DMS 273 treated with DMSO at 0.1 percent for 48 hours (cell line): ENCODE measurements at places on chromosomes 2 and 18.

DNA sequence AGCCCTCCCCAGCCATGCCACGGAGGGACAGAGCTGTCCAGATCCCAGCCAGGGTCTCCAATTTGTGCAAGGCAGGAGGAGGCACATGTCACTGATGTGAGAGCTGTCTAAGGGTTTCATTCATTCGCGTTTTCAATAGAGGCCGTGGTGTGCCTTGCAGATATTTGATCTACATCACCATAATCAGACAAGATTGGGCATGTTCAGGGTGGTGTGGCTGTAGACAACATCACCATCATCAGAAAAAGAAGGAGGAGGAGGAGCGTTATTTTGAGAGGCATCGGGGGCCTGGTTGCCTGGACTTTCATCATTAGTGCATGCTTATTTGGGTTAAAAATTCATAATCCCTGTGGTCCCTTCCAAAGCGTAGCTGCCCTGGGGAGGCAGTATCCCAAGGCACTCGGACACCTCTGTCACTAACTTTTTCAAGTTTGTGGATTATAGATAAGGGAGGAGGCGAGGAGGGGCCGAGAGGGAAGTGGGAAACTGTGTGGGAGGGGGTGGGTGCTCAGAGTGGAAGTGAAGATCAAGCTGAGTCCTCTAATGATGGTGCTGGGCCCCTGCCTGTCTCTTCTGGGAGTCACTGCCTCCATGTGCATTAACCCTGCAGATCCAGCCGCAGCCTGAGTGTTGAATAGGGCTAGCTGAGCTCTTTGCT lies 194.1 kb downstream of the CTIF start:
- DNase-seq: no peak

- DNase-seq: no peak
These were observed 113.7 kb downstream of the B3GNT2 start for GRCh38 chr2:62309465-62310091.

DNA sequence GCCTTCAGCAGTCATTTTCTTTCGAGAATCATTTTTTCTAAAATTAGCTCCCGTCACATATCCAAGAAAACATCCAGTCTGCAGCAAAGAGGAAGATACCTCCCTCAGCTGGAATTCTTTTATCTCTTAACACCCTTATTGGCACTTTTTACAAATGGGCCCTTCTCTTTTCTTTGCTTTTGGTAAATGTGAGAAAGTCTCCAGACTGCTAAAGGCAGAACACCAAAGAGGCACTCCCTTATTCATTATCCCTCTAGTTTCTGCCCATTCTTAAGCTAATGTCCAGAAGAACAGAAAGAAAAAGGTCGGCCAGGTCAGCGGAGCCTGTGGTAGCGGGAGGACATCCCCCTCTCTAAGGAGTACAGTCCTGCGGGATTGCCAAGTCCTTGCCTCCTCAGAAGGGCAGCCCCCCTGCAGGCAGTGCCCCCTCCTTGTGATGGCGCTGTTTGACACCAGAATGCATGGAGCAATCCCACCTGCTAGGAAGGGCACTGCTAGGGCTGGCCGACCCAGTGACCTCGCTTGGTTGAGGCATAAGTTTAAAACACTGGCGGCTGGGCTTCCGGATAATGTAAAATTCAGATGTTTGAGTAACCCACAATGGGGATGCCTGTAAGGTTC lies 34.0 kb downstream of the ST6GAL2 start:
- DNase-seq: no peak

DNA sequence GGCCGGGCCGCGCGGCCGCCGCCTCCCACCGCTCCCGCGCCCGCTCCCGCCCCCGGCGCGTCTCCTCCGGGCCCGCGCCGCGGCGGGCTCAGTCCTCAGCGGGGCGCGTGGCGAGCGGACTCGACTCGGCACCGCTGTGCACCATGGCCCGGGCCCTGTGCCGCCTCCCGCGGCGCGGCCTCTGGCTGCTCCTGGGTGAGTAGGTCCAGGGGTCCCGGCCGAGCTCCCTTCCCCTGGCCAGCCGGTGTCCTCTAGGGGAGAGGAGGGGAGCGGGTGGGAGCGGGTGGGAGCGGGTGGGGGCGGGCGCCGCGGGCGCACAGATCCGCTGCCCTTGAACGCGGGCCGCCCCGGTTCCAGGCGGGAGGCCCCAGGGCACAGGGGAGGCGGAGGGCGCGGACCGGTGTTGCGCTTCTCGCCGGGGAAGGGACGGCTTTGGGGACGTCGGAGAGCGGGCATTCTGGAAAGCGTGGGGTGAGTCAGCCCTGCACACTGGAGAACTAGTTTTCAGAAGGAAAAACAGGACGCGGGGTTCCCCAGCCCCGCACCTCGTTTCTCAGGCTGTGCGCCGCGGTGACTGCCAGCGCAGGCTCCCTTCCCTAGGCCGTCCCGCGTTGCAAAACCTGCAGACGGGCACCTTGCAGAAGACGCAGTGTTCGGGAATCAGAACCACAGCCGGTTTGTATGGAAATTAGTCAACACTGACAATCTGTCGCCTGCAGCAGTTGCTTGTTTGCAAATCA lies at the start of gene RAMP1:
Gene RAMP1 (plus strand): TSS at position 91 of the 740 bp plus-strand sequence. CDS start 53 bp downstream, at position 144.
- DNase-seq: peak; percentile 71

DNA sequence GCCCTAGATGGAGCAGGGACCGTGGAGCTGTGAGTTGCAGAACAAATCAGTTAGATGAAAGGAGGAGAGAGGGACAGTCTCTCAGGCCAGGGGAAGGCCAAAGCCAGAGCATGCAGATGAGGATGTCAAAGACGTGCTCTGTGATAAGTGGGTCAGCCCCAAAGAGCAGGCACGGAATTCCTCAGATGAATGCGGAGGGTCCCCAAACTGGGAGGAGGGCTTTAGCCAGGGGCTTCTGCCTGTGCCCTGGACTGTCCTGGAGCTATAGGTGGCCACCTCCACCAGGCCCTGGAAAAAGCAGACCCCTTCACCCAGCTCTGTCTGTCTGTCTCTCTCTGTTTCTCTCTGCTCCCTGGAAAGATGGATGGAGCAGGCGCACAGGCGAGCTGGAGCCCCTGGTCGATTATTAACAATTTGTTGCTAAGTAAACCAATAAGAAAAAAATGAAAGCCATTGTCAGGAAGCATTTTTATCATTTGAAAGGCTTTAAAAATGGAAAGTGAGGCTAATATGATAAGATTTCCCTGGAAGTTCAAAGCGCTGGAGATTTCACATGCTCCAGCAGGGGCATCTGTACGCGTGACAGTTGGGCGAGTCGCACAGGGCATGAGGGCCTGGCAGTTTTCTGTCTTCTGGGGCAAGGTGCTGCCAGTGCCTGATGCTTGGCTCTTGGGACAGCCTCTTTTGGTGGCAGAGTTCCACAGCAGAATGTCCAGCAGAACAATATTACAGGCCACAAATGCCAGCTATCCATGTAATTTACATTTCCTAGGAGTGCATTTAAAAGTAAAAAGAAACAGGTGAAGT lies 241.0 kb downstream of the GLI2 start:
- DNase-seq: no peak

- no peak for DNase-seq
These were observed 47.8 kb upstream of the NT5C1B start for GRCh38 chr2:18637196-18637595.

DNA sequence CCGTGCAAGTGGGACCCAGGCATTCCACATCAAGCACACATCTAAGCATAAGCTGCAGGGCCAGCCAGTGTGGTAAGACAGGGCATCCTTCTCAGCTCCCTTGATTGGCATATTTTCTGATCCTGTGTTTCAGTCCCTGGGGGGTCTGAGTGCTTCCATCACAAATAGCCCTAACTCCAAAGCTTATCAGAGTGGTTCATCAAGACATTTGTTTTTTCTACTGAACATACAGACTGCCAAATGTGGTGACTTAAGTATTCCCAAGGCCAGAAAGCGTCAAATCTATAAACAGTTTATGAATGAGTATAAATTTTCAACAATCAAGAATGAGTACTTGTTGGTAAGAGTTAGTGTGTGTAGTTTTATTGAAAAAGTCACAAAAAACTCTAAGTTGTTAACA lies 18.8 kb downstream of the SPRED2 start:
- DNase-seq: no peak

- DNase-seq: no peak
These were observed 44.3 kb downstream of the EPHA4 start for GRCh38 chr2:221527776-221528309.

DNA sequence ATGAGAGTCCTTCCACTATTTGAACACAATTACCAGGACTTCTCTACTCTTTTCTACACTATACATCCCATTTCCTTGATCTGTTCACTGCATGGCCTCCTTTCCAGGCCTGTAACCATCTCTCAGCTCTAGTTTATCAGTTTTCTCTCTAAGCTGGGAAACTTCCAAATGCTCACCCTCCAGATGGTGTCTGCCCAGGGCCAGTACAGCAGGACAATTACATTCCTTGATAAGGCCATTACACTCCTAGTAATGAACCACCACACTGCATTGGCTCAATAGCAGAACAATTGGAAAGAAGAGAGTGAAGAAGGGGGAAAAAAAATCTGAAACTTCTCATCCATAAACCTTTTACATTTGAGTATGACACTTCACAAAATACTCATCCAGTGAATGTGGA lies 359.1 kb downstream of the ALK start:
- DNase-seq: peak; percentile 69

- DNase-seq: no peak
These were observed 23.2 kb downstream of the ACKR3 start for GRCh38 chr2:236592821-236593220.

DNA sequence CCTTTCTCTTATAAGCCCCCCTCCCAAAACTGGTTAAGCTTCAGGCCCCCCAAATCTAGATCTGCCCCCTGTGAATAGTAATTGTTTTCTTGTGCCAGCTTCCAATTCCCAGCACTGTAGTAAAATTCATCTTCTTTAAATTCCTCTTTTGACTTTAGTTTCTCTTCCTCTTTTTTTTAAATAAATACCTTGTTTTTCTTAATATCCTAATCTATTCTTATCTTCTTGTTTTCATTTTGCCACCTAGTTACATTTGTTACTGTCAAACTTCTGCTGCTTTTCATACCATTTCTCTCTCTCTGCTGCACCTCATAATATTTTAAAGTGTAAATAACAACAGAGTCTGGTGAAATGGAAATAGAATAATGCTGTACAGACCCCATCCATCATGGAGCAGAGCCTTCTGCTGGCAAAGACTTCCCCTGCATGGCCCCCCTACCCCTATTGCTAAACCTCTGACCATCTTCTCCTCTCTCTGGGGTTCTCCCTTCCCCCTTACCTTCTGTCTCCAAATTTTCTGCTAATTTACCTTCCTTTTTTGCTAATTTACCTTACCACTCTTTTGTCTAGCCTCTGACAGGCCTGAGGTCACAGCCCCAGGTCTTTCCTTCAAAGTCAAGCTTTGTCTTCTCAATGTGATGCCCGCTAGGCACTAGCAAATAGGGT lies 94.9 kb upstream of the PAPOLG start:
- no peak for DNase-seq

DNA sequence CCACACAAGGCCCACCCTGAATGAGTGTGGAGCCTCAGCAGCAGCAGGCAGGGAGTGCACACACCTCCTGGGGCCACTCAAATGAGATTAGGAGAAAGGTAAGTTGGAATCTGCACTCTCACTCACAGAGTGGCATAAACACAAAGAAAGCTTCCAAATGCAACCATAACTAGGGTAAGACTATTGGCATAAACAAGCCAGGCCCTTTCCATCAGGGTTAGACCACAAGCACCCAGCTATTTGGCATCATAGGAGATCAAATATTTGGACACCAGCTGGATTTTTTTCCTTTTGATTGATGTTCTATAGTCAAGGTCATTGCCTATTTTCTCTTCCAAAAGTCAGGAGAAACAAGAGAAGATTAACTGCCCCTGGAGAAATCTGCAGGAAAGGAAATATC lies 471.5 kb downstream of the TXNL1 start:
- no peak for DNase-seq

DNA sequence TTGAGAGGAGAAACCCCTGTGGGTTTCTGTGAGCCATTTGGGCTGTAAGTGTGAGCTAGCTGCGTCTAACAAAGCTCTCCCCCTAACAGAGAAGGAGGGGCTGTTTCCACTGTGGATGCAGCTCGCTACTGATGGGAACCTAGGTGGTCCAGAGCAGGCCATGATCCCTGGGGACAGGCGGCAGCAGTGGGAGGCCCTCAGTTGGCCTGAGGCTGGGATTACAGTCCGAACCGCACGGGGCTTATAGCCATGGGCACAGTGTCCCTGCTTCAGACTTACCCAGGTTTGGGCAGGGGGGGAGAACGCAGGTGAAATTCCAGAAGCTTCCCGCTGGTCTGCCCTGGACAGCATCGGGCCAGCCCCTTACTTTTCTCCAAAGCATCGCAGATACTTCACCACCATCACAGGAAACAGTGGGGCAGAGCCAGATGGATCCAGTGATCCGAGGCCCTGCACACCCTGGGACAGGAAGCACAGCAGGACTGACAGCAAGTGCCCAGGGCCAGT lies 139.4 kb downstream of the SEPTIN10 start:
- DNase-seq: no peak

GRCh38 chr2:157349949-157350515 lies 24.4 kb upstream of the ERMN start:
- no peak for DNase-seq

- peak; percentile 9 for DNase-seq
These were observed 10.8 kb upstream of the ERMN start for GRCh38 chr2:157336137-157337010.

DNA sequence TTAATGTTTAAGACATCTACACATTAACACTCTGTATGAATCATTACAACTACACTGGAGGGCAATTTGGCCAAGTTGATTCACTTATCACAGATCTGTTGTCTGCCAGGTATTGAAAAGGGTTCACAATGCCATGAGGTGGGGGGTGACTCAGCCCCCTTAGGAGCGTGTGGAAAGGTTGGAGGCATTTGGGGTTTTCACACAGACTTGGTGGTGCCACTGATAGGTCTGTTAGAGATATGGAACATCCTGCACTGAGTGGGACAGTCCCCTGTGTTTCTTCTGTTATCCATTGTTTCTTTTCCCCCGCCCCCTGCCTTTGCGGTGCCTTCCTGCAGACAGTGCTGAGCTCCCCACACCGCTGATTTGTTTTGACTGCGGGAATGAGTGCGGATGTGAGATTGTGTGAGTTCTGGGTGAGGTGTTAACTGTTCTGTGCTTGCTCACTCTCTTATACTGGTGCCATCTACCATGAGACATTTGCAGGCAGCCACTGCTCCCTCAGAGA lies 9.3 kb upstream of the TSN start:
- no peak for DNase-seq

GRCh38 chr18:31156821-31157763 lies 5.6 kb downstream of the DSC1 start:
- DNase-seq: no peak

GRCh38 chr18:6607343-6607742 lies 122.2 kb upstream of the ARHGAP28 start:
- DNase-seq: no peak

- DNase-seq: no peak
These were observed 87.3 kb upstream of the ATG16L1 start for GRCh38 chr2:233164128-233164635.

GRCh38 chr2:165079432-165079831 lies 124.1 kb upstream of the SLC38A11 start:
- no peak for DNase-seq

DNA sequence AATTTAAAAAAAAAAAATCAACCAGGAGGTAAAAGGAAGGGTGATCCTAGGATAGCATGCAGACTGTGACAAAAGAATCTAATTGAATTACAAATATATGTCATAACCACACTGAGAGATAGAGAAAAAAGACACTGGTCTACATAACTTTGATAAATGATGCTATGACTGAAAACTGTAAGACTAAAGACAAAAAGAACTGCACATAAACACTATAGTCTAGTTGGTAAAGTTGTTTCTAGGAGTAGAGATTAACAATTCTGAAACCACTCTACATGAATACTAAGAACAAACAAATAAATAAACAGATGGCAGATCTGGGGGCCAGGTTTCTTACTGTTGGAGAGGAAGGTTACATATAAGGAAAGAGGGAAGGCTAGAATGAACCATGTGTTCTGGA lies 14.6 kb upstream of the CHAC2 start:
- DNase-seq: no peak
